Aorta (tissue), 5 donors: ENCODE measurements at places on chromosomes 5 and 9.

GRCh38 chr5:53407373-53407772 lies 73.1 kb upstream of the FST start:
- no peak for DNase-seq

- DNase-seq: no peak
These were observed 203.2 kb downstream of the DMRT2 start for GRCh38 chr9:1253064-1253979.

DNA sequence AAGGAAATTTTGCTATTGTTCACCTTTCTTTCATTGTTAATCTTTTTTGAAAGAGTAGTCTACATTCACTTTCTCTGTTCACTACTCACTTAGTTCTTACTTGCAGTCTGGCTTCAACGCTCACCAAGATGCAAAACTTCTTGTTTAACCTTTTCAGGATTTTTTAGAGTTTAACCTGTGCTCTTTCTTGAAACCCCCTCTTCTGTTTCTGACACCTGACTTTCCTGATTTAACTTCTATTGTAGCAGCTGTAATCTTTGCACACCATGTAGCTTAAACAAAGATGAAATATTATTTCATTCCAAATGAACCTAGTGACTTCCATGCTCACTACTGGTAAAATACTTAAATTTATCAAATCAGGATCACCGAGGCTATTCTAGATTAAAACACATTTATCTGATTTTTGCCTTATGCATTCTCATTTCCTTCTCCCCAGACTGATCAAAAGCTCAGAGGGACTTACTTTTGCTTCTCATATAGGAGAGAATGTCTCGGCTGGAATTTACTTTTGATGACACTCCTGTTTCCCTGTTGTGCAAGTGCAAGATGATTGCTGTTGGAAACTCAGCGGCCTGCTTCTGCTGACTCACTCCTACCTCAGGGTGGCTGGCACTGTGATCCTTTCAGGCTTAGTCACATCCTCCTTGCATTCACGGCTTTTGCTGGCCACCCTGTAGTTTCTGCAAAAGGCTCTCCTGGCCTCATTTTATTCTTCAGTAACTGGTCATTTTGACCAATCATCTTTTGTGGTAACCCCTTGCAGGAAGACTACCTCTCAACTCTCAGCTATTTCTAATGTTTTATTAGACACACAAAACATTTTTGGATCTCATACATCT lies 109.3 kb upstream of the IFNE start:
- peak; percentile 77 for DNase-seq

DNA sequence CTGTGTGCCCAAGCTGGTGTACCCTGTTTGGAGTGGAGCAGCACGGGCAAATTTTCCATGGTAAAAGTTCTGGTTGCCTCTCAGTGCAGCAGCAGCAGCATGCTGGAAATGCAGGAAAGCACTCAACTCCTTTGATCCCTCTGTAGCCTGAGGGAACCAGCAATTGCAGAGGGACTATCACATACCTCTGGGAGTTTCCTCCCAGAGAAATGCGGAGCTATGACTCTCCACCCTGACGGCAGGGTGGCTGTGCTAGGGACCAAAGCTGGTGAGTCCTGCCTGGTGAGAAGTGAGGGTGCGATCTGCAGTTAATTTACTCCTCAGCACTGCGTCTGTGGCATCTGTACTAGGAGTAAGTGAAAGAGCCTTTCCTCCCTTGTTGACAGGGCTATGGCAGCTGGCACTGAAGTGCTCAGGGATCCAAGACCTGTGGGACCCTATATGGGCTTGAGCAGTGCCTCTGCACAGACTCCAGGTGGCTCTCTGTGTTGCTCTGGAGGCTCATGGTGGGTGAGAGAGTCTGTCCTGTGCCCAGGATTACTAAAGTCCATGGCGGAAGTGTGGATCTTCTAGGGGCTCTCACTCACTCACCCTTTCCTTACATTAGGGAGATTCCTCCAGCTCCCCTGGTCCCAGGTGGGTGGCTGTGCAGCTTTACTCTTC lies 601.2 kb upstream of the TYRP1 start:
- no peak for DNase-seq

GRCh38 chr9:27497883-27498417 lies 26.1 kb upstream of the IFNK start:
- no peak for DNase-seq

DNA sequence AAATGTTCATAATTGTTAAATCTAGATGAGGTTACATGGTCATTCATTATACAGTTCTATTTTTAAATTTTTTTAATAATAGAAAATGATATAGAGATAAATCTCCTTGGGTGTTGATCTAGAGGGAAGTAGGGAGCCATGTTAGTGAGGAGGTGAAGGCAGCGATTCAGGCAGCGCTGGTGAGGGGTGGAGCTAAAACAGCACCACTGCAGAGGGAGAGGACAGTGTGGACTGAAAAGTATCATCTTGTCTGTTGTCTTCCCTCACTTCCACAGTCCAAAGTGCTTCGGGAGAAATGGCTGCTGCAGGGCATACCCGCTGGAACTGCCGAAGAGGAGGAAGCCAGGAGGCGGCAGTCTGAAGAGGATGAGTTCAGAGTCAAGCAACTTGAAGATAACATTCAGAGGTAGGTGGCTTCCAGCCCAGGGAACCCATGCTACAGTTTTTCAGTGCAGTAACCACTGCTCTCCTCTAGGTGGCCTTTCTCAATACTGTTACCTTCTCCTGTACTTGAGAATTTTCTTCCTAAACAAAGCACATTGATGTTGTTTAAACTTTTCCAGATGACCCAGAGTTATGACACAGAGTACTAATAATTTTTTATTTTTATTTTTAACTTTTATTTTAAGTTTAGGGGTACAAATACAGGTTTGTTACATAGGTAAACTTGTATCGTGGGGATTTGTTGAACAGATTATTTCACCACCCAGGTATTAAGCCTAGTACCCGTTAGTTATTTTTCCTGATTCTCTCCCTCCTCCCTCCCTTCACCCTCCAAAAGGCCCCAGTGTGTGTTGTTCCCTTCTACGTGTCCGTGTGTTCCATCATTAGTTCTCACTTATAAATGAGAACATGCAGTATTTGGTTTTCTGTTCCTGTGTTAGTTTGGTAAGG lies 100.5 kb downstream of the PALM2AKAP2 start:
- no peak for DNase-seq

DNA sequence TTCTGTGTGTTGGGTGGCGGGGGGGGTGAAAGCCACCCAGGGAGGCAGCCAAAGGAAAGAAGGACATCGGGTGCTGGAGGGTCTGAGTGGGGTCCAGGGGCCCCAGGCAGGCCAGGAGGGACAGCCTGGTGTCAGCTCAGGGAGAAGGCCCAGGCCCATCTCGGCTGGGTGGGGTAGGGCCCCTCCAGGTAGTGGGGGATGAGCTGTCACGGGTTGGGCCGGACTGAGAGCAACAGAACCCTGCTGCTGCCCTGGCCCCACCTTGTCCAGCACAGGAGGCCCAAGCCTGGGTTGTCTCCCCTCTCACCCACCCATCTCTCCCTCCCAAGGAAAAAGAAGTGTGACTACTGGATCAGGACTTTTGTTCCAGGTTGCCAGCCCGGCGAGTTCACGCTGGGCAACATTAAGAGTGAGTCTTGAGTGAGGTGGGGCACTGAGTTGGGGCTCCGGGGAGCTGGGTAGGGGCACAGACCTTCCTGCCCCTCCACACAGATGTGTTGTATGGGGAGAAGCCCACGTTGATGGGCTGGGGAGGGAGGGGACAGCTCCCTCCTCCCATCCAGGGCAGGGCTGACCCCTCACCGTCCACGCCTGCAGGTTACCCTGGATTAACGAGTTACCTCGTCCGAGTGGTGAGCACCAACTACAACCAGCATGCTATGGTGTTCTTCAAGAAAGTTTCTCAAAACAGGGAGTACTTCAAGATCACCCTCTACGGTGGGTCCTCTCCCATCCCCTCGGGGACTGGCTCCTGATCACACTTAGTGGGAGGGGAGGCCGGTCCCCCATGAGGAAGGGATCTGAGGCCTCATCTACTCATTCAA lies 2.3 kb downstream of the LCN2 start:
- peak; percentile 61 for DNase-seq

GRCh38 chr9:74304598-74304997 lies 192.5 kb upstream of the RORB start:
- DNase-seq: no peak

GRCh38 chr5:36447776-36448175 lies 146.1 kb upstream of the RANBP3L start:
- no peak for DNase-seq

DNA sequence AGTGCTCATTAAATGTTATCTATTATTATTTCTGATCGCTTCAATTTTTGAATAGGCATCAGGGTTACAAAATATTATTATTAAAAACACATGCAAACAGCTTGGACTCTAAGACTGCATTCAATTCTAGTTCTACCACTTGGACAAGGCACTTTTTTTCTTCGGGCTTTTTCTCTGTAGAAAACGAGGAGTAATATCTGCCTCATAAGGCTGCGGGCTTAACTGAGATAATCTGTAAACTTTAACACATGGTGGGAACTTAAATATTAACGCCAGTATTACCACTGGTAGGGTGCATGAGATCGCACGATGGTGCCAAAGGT lies 511 bp upstream of the SPDL1 start:
- no peak for DNase-seq

DNA sequence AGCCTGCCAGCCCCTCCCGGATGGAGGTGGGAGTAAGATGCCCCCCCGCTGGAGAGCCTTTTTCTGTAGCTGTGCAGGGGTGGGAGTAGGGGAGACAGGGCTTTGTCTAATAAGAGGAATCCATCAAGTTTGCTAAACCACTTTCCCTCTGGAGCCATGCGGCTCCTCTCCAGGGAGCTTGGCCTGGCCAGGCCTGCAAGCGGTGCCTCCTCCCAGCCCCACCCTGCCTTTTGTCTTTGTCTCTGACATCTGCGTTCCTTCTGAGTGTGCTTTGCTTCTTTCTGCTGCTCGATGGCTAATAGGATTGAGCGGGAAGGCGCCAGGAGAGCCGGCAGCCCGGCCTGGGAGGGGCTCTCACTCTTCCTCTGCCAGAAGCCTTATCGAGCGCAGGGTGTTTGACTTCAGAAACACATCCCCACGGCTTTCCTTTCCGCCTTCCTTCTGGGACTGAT lies 26.7 kb upstream of the FCN1 start:
- peak; percentile 55 for DNase-seq

DNA sequence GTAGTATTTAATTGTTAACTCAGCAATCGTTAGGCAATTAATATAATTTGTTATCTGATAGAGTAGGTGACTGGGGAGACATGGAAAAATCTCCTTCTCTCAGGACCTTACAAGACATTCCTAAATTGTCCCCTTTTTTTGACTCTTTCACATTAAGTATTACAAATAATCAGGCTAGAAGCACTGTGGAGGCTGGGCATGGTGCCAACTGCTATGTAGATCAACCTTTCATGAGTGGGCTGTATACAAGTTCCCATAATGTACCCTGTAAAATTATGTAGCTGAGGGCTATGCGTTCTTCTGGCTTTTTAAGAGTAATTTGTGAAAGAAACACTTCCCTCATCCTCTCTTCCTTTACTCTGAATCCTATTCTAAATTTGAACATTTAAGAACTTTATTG lies 140.2 kb downstream of the NFIB start:
- DNase-seq: no peak
